ENCODE measurements at places on chromosomes 1 and 21. TPM values are rescaled to one million over a fixed set of nuclear protein-coding genes. Genes with fewer than 3 reads are reported as not detected.

CYYR1 gene
- total RNA-seq, result not detected

OR2L3 gene
- total RNA-seq, result not detected

CYP4A11 gene
- not detected for total RNA-seq

SHISAL2A gene
- 0.46 TPM for total RNA-seq

ZSWIM5 gene
- 0.69 TPM for total RNA-seq

HPCAL4 gene
- total RNA-seq, result 0.22 TPM

SLFNL1 gene
- 0.02 TPM for total RNA-seq

BEND5 gene
- total RNA-seq, result not detected

LCE3E gene
- total RNA-seq, result 0.12 TPM

GABRD gene
- 0.66 TPM for total RNA-seq

TDRD5 gene
- total RNA-seq, result 0.03 TPM

CRNN gene
- not detected for total RNA-seq

UBE2U gene
- total RNA-seq, result not detected

ITLN1 gene
- not detected for total RNA-seq

MPL gene
- 0.16 TPM for total RNA-seq

RHBDL2 gene
- total RNA-seq, result 1.9 TPM

KLF17 gene
- total RNA-seq, result 0.50 TPM

TNFAIP8L2 gene
- not detected for total RNA-seq

AGL gene
- total RNA-seq, result 3.1 TPM

RNU1-3 gene
- 4.3 TPM for total RNA-seq

AMPD2 gene
- total RNA-seq, result 23.8 TPM

TESK2 gene
- 0.16 TPM for total RNA-seq

ALG14 gene
- 5.9 TPM for total RNA-seq

NEK2 gene
- total RNA-seq, result 37.0 TPM

VWA5B1 gene
- not detected for total RNA-seq

PTPRC gene
- total RNA-seq, result not detected

CCDC181 gene
- total RNA-seq, result 0.11 TPM
